ENCODE measurements at places on chromosomes 7 and 10.

- no peak for DNase-seq
These were observed 7.3 kb downstream of the ELMO1 start for GRCh38 chr7:37441386-37441760.

DNA sequence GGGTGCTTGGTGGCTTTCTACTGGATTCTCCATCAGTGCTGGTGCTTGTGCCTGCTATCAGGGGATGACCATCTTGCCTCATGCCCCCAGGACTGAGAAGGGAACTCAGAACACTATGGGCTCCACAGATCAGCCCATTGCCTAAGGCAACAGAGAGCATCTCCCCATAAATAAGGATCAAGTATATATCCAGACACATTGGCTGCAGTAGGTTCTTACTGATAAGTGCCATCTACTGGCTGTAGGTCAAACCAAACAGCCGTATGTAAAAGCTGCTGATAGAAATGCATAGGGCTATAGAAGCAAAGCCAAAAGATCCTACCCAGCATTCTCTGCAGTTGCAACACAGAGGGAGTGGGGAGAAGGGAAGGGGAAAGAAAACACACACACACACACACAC lies 153.7 kb downstream of the CDK14 start:
- DNase-seq: peak; percentile 40

GRCh38 chr10:1569208-1569607 lies 168.1 kb downstream of the ADARB2 start:
- DNase-seq: no peak

- DNase-seq: no peak
These were observed 2.5 kb upstream of the ATP5MF start for GRCh38 chr7:99468336-99468918.

GRCh38 chr7:124655990-124656389 lies 109.6 kb downstream of the GPR37 start:
- peak; percentile 90 for DNase-seq

GRCh38 chr7:3087243-3087755 lies 43.6 kb upstream of the CARD11 start:
- no peak for DNase-seq

- DNase-seq: no peak
These were observed 250.9 kb downstream of the KIAA1217 start for GRCh38 chr10:24459836-24460235.

- DNase-seq: no peak
These were observed 83.1 kb downstream of the ZNF248 start for GRCh38 chr10:37774351-37774750.

GRCh38 chr10:61628875-61629513 lies 33.7 kb upstream of the CABCOCO1 start:
- DNase-seq: no peak

DNA sequence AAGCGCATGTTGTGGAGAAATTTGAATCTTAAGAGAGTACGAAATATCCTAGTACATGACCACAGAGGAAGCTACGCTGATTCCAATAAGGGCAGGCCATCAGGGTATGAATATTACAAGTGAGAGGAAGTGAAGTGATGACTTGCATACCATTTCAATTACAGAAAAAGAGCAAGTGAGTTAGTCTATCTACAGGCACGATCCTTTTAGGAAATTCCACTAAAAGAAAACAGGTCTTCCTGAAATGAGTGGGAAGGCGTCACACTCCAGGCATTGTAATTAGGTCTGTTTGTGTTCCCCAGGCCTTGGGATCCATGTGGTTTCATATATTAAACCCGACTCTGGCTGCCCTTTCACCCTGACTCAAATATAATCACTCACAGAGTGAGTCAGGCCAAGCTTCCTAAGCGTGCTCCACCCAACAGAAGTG lies 152.5 kb downstream of the SEMA3A start:
- no peak for DNase-seq

- no peak for DNase-seq
These were observed 229.7 kb downstream of the CSTF2T start for GRCh38 chr10:51469686-51470085.

- DNase-seq: no peak
These were observed 928.1 kb downstream of the CCSER2 start for GRCh38 chr10:85256481-85256880.

GRCh38 chr10:119413093-119413453 lies 129.4 kb downstream of the RGS10 start:
- no peak for DNase-seq

- no peak for DNase-seq
These were observed 156.3 kb upstream of the PRSS58 start for GRCh38 chr7:142414135-142414534.

DNA sequence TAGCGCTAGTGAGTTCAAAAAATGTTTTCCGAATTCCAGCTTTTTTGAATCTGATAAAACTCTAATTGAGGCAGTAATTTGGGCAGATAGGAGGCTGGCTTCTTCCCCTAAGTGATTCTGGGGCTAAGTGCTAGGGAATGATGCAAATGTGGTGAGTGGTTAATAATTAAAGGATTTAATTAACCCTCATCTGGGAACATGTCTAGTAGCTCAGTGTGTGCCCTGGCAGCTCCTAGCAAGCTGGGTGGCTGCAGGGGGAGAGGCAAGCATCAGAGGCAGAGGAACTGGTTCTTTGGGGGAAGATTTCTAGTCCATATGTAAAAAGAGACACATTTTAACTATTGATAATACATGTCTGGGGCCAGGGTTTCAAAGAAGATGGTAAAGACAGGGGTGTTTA lies 354.5 kb downstream of the WDR11 start:
- DNase-seq: no peak

DNA sequence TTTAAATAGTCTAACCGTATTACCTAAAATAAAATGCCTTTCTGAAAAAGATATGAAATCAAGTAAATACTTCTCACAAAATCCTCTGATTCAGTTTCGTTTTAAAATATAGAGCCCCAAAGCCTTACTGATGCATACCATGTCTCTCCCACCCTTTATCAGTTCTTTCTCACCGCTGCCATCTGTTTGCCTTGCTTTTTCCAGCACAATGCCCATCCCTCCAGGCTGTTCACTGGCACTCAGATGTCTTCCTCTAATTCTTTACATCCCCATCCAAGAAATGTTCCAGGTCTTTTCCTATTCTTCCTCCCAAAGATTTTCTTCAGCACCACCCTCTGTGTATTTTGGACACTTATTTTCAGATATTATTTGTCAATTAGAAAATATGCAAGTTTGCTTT lies 116.5 kb upstream of the LRRN3 start:
- DNase-seq: no peak

DNA sequence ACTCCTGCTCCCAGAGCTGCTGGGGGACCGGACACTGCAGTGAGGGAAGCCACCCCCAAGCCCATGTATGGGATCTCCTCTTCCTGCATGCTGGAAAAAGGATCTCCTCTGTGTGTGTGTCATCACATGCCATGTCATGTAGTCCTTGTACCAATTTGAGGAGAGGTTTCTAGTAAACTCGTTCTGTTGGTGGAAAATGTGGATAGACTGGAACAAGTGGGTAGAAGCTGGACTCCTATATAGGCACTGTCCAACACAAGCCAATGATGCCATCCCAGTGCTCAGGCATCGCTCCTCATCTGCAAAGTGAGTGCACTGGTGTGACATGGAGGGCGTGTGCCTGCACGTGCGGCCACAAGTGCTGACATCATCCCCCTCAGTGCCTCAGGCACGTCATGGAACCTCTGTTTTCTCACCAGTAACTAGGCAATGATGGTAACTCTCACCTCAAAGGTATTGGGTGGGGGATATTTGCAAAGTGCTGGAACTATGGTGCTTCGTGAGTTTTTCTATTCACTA lies 19.3 kb downstream of the MYO1G start:
- no peak for DNase-seq

DNA sequence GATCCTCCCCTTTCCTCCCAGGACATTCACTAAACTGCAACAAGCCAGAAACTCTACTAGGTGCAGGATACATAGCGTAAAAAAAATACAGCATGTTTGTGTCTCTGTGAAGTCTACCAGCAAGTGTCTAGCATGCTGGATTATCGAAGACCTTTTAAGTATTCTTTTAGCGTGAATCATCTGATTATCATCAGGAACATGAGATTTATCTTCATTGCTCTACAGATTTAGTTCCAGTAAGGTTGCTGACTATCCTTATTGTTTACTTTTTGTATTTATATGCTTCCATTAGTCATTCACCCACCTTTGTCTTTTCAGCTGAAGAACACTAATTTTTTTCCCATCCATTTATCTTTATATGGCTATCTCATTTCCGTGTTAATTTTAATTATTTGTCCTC lies 62.8 kb downstream of the PDZD8 start:
- no peak for DNase-seq

GRCh38 chr7:54116956-54117355 lies 425.2 kb upstream of the VSTM2A start:
- no peak for DNase-seq

DNA sequence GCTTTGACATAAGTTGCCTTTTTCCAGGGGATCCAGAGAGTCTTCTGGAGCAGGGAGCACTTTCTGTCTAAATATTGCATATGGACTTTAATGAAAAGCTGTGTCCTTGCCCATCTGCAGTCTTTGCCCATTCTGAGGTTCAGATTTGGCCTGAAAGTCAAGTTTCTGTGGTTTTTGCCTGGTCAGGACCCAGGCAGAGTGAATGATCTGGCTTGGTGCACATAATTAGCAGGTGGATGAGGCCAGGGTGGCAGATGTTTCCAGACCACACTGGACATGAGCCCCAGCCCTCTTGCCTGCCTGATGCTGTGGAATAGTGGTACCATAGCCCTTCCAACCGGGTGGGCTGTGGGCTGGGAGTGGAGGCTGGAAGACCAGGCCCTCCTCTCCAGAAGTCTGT lies 11.0 kb downstream of the HECW1 start:
- DNase-seq: no peak

DNA sequence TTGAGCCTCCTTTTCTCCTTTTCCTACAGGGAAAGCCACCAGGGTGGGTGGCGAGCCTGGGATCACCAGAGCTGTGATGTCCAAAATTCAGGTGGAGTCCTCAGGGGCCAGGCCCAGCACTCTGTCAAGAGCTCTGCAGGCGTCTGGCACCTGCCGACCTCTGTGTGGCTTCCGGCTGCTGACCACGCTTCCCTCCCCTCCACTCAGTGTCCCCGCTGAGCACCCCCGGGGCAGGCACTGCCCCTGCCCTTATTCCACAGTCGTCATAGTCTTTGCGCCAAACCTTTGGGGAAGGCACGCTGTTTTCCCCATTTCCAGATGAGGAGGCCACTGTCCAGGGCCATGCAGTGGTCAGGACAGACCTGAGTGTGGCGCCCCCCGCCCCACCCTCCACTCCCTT lies 7.5 kb downstream of the MTG1 start:
- DNase-seq: no peak

DNA sequence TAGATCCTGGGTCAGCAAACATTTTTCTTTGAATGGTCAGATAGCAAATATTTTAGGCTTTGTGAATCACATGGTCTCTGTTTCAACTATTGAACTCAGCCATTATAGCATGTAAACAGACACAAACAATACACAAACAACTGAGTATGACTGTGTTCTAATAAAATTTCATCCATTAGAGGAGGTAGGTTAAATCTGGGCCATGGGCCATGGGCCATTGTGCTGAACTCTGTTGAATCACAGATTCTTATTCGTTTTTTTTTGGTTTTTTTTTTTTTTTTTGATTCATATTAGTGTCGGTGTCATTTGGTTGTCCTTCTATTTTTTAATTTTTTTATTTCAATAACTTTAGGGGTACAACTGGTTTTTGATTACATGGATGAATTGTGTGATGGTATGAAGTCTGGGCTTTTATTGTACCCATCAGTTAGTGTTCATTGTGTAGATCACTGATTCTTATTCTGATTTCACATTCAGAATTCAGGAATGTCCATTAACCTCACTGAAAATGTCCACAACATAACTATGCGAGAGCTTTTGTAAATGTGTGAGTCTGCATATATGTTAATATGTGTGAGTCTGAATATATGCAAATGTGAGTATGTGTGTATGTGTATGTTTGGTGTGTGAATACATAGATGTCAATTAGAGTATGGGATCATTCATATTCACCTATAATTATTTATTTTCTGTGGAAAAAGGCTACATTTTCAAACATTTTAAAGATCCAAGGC lies 443.7 kb upstream of the GRM3 start:
- no peak for DNase-seq

- peak; percentile 16 for DNase-seq
These were observed 563.2 kb downstream of the DNAJB6 start for GRCh38 chr7:157900011-157900410.

- no peak for DNase-seq
These were observed 49.6 kb upstream of the PSAP start for GRCh38 chr10:71900441-71901180.

DNA sequence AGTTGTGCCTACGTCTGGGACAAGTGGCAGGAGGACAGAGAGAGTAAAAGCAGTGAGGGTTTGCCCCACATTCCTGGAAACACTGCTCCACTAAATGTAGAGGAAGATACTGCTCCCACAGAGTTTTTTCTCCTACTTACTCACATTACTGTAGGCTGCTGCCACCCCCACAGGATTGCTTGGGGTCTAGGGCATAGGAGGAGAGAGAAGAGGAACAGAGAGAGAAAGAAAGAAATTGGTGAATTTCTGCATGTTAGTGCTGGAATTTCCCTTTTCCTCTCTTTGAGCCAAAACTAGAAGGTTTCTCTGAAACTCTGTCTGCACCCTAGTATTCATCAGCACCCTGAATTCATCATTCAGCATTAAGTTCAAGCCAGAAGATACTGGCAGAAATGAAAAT lies 397.9 kb downstream of the INHBA start:
- no peak for DNase-seq

DNA sequence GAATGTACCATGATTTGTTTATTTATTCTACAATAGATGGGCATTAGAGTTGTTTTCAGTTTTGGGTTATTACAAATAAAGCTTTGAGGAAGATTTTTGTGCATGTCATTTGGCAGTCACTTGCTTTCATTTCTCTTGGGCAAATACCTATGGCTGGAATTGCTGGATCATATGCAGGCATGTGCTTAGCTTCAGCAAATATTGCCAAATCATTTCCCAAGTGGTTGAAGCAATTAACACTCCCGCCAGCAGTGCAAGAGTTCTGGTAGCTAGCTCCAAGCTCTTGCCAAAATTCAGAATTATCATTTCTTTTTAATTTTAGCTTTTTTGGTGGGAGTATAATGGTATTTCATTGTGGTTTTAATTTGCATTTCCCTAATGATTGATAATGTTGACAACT lies 32.9 kb upstream of the PCBD1 start:
- no peak for DNase-seq

DNA sequence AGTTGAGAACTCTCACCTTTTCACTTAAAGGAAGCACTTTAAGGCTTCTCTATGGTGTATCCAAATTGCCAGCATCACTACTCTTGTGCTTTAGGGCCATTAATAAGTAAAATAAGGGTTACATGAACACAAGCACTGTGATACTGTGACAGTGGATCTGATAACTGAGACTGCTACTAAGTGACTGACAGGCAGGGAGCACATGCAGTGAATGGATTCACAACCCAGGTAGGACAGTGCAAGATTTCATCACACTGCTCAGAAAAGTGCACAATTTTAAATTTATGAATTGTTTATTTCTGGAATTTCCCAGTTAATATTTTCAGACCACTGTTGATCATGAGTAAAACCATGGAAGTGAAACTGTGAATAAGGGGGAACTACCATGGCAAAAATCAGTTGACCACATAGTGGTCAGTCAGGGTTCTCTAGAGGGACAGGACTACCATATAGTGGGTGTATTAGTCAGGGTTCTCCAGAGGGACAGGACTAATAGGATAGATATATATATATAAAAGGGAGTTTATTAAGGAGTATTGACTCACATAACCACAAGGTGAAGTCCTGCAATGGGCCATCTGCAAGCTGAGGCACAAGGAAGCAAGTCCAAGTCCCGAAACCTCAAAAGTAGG lies 20.9 kb upstream of the CYP51A1 start:
- DNase-seq: no peak

Measured in NCI-H1417 (cell line).